ENCODE measurements at places on chromosomes 3 and 15.
A peak's percentile ranks its signal among the peaks of the same experiment; 100 is the strongest.

GRCh38 chr3:12522721-12523120, 22.6 kb downstream of the MKRN2OS start:
- DNase-seq: no peak

- no peak for DNase-seq
Measured at GRCh38 chr3:154040283-154040682, 80.9 kb upstream of the ARHGEF26 start.

DNA sequence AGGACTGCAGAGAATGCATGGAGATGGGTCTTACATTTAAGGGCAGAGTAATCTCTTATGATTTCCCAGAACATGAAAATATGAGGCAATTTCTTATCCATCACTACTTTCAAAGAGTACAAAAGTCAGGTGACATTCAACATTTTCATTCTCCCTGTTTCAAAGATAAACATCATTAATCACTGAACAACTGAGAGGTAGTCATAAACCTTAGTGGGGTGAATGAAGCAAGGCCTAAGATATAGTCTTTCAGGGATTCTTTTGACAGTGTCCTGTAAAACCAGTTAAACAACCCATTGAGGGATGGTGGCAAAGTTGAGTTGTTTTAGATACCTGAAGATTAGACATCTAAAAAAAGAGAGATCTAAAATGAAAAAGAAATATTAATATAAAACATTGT, 271.6 kb upstream of the CBLB start:
- no peak for DNase-seq

DNA sequence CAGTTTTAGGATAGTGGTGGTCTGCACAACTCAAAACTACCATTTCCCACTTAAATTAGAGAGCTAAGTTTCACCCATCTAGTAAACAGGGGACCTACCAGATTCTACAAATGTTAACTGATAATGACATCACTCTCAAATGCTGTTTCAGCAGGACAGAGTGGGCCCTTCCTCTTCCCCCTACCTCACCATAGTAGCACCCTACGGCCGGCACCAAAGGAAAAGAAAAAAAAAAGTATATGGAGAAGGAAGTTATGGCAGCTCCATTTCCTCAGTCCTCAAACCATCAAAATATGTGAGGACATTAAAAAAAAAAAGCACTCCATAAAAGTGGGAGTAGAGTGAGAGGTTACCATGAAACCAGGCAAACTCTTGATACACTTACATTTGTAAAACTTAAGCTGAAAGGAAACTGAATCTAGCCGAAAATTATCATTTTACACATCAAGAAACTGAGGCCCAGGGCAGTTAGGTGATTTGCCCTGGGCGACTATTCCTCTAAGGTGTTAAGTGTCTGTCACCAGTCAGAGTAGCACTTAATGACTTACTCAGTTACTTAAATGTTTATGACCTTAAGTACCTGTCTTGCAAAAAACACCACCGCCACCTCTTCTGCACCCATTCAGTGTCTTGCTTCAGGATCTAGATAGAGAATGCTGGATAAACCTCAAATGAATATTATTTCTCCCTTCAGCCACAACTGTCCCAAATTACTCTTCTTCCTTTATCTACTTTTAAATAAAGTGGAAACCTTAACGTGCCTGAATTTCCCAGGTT, 2.7 kb downstream of the MSL2 start:
- DNase-seq: no peak

DNA sequence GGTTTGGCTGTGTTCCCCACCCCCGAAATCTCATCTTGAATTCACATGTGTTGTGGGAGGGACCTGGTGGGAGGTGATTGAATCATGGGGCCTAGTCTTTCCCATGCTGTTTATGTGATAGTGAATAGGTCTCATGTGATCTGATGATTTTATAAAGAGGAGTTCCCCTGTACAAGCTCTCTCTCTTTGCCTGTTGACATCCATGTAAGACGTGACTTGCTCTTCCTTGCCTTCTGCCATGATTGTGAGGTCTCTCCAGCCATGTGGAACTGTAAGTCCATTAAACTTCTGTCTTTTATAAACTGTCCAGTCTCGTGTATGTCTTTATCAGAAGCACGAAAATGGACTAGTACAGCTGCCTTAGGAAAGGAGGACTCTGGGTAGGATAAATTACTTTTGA, 976.7 kb downstream of the MCTP2 start:
- DNase-seq: no peak

- DNase-seq: no peak
Measured at GRCh38 chr3:18725668-18726407, 300.7 kb upstream of the SATB1 start.

DNA sequence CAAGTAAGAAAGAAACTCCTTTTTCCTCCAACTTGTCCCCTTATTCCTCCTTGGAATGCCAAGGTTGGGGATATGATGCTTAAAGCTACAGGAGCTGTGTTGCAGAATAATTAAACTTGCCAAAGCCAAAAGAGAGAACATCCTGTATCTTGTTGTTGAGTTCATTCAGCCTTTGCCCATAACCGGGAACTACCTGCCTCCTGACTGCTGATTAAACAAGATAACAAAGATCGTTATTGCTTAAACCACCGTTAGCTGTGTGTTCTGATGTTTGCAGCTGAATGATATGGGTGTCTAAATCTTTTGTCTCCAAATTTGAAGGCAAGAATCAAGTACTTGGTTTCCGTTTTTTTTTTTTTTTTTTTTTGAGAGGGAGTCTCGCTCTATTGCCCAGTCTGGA, 61.5 kb downstream of the DPPA2 start:
- DNase-seq: no peak

DNA sequence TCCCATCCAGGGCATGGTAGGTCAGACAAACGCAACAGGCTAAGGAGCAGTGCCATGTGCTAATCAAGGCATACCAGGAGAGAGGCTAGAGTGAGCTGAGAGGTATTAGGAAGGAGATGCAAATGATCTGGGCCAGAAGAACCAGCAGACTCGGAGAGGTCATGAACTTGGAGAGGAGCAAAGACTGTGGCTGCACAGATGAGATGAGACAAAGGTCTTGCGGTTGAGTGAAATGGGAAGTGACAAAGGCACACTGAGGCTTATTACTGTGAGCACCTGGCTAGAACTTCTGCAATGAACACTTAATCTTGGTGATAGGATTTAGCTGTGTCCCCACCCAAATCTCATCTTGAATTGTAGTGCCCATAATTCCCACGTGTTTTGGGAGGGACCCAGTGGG, 380.2 kb downstream of the ULK4 start:
- DNase-seq: no peak

DNA sequence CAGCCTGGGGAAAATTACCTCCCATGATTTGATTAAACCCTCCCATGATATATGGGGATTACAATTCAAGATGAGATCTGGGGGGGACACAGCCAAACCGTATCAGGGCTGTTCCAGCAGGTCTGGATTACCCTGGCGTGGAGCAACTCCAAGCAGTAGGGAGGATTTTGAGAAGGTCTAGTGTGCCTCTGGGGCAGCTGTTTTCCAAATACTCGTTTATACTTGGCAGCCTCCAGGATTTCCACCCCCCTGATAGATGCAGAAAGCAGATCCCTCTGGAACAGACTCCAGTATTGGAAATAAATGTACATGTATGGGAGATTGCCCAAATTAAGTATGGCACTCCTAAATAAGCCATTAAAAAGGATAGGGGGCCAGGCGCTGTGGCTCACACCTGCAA, 7.7 kb upstream of the IRAK2 start:
- DNase-seq: no peak

- no peak for DNase-seq
Measured at GRCh38 chr3:194832346-194833104, 146.8 kb downstream of the FAM43A start.

GRCh38 chr3:99755831-99756230, 61.8 kb upstream of the CMSS1 start:
- no peak for DNase-seq

GRCh38 chr3:60463685-60464084, 787.6 kb downstream of the FHIT start:
- no peak for DNase-seq

DNA sequence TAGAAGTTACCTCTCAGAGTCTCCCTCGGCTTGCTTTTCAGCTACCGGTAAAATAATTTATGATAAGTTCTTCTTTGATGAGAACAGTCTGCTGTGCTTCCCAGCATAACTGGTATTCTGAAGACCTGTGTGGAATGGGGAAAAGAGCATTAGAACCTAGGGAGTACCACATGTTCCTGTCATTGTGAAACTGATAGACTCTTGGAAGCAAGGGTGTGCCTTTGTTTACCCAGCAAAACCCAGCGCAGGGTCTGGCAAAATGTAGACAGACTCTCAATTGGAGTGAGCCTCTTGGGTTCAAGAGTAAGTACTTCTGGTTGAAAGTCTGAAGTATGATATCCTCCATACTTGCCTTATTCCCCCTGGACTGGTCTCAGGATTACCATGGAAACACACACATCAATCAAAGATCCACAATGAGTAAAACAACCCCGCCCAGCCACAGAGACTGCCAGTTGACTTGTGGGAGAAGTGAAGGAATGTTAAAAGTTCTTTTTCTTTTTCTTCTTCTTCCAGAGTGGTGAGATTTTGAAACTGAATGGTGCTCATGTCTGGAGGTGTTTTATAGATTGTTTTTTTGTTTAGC, 652.4 kb upstream of the NAALADL2 start:
- no peak for DNase-seq

GRCh38 chr3:129934234-129935123, 40.0 kb upstream of the TRH start:
- peak; percentile 21 for DNase-seq

GRCh38 chr3:27354161-27354560, 15.0 kb downstream of the NEK10 start:
- DNase-seq: no peak

DNA sequence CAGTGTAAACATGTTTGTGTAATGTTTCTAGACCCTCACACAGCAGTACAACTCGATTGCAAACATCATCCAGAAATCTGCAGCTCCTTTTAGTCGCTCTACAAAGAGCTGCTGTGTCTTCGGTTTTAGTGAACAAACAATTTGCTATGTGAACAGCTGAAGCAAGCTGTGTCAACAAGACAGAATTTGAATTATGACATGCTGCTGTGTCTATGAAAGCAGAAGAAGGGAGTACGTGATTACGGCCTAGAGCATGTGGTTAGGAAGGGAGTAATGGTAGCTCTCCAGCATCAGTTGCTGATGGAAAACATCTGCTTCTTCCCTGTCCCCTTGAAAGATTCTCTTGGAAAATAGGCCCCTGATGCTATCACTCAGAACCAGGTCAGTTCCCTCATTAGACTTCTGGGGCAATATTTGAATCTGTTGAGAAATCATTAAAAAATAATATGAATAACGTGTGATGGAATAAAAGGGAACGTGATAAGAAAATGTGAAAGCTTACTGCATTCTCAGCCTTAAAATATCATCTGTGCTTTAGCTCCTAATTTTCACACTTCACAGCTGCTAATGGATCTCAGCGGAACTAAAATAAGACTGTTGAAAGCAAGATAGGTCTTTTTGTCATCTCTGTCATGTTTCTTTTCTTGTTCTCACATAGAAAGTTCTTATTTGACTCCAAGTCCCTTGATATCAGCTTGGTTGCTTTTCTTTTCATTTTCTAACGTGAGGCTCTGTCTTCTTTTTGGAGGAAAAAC, 891.5 kb downstream of the ROBO2 start:
- peak; percentile 25 for DNase-seq

GRCh38 chr3:87227835-87228144, 681 bp downstream of the CHMP2B start:
- DNase-seq: peak; percentile 7

GRCh38 chr3:136690599-136690998, 61.6 kb downstream of the STAG1 start:
- DNase-seq: no peak

DNA sequence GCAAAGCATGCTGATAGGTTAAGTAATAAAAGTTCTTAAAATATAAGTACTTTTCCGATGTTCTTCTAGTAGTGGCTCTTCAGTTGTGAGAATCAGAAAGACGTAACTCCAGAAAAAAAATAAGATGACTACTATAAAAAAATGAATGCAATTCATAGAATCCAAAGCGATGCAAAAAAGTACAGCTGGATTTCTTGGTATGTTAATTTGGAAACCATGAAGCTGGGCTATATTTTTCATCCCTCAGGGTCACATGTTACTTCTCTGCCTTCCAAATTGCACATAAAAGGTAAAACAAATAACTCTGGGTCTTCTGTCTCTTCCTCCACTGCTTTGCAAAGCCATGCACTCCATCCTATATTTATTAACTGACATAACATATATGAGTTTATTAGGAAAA, 843.9 kb upstream of the DPPA4 start:
- no peak for DNase-seq

DNA sequence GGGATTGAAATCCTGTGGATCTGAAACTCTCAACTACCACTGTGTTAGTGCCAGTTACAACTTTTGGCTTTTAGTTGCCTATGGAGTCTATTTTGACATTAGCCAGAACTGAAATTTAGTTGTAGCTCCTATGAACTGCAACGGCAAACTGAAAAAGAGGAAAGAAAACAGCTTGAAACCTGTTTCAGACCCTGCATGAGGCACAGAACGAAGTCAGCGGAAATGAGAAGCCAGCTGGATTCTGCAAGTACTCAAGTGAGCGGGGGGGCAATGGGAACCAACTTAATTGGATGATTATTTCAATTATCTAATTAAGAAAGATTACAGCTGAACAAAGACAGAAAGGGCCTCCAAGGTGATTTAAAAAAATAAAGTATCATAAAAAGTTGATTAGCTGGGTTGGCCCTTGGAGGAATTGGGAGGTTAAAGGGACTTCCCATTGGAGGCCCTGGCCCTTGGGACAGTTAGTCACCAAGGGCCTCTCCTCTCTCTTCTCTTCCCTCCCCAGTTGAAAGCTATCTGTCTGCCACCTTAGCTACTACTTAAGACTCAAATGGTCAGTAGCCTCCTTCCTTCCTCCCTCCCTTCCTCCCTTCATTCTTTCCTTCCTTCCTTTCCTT, 352.1 kb downstream of the SHQ1 start:
- no peak for DNase-seq

GRCh38 chr3:53729618-53730017, 116.6 kb downstream of the CHDH start:
- DNase-seq: no peak

- DNase-seq: no peak
Measured at GRCh38 chr3:35832140-35832571, 192.8 kb downstream of the ARPP21 start.

DNA sequence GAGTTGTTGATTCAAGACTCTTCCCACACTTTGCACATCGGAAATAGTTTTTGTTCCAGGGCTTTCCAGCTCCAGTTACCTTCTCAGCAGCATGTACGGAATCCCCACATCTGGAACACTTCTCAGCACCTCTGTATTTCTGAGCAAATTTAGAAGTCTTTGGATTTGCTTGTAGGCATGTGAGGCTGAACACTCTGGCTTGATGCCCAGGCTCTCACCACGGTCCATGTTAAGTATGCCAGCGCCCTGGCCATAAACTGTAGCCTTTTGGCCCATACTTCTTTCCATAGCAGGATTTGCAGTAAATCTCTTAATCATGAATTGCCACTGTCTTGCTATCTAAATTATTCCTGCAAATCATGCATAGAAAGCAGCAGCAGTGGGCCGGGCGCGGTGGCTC, 24.4 kb downstream of the ATP2C1 start:
- no peak for DNase-seq

- no peak for DNase-seq
Measured at GRCh38 chr15:89777073-89777751, 1.1 kb downstream of the MESP2 start.

- DNase-seq: no peak
Measured at GRCh38 chr3:126528800-126529541, 5.0 kb downstream of the CHST13 start.

- DNase-seq: peak; percentile 89
Measured at GRCh38 chr3:197297476-197298340, 704 bp downstream of the DLG1 start.
